ENCODE measurements at places on chromosomes 5 and 9.

- DNase-seq, result no peak
Observed at GRCh38 chr5:96387616-96388015, 45.4 kb downstream of the PCSK1 start.

DNA sequence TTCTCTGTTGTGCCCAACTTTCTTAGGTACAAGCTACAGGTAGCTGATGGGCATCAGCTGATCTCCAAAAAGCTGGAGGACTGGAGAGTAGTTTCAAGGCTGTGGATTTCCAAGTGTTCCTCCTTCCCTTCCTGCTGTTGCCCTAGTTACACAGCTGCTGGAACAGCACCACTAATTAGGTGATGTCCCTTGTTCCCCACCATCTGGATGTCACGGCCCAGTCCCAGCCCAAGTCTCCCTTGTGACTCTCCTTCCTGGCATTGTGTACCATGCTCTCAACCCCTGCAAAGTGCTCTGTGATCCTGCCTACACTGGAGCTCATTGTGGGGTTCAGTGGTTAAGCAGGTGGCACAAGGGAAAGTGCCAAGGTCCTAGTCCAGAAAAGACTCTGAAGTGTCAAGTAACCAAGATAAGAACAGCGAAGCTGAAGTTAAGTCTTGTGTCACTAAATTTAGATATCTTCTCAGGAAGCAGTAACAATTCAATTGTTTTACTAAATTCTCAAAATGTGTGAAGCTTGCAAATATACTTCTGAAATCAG lies 604.5 kb downstream of the ISL1 start:
- no peak for DNase-seq

- DNase-seq, result no peak
Observed at GRCh38 chr5:30960036-30960435, 233.4 kb upstream of the CDH6 start.

DNA sequence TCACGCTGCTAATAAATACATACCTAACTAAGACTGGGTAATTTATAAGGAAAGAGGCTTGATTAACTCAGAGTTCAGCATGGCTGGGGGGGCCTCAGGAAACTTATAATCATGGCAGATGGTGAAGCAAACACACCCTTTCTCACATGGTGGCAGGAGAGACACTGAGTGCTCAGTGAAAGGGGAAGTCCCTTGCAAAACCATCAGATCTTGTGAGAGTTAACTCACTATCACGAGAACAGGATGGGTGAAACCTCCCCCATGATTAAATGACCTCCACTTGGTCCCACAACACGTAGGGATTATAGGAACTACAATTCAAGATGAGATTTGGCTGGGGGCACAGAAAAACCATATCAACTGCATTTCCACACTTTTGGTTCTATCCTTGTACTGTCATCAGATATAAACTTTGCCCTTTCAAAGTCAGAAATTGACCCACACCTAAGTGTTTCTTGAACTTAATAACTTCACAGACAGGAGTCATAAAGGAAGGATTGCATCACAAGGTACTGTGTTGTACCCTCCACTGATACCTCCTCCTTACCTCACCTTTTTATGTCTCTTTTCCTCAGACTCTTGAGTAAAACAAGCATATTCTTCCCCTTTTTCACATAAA lies 319.1 kb upstream of the PIK3R1 start:
- DNase-seq, result no peak

- no peak for DNase-seq
Observed at GRCh38 chr9:134422301-134423090, 96.2 kb downstream of the RXRA start.

GRCh38 chr9:104960662-104961061 lies 32.7 kb upstream of the ABCA1 start:
- DNase-seq, result no peak

DNA sequence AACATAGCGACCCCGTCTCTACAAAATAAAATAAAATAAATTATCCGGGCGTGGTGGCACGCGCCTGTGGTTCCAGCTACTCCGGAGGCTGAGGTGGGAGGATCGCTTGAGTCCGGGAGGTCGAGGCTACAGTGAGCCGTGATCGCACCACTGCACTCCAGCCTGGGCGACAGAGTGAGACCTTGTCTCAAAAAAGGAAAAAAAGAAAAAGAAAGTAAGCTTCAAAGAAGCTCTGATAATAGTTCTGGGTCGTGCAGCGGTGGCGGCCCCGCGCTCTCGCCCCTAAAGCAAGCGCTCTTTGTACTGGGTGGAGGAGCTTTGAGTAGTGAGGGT lies 6.8 kb downstream of the TLX3 start:
- no peak for DNase-seq

DNA sequence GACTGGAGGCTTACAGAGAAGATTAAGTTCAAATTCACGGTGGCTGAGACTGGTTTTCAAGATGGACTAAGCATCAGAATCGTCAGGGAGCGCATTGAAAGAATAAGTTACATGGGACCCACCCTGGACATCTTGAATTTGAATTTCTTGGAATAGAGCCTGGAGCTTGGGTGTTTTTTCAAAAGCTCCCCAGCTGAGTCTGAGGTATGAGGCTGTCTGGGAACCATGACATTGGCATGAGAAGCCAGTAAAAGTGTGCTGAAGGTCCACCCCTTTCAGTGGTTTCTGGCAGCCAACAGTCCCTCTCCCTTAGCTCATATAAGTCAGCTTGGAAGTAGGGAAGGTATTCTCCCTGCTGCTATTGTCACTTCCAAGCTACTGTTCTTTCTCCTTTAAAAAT lies 97.8 kb downstream of the MAST4 start:
- no peak for DNase-seq

DNA sequence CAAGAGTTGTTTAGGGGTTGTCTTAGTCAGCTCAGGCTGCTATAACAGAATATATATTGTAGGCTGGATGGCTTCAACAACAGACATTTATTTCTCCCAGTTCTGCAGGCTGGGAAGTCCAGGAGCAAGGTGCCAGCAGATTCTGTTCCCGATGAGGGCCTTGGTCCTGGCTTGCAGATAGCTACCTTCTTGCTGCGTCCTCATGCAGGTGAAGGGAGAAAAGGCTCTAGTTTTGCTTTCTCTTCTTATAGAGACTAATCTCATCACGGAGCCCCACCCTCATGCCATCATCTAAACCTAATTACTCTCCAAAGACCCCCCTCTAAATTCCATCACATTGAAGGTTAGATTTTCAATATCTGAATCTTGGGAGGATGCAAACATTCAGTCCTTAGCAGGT lies 246.0 kb upstream of the ANKRD55 start:
- no peak for DNase-seq

- no peak for DNase-seq
Observed at GRCh38 chr5:163379298-163380155, 57.9 kb upstream of the CCNG1 start.

DNA sequence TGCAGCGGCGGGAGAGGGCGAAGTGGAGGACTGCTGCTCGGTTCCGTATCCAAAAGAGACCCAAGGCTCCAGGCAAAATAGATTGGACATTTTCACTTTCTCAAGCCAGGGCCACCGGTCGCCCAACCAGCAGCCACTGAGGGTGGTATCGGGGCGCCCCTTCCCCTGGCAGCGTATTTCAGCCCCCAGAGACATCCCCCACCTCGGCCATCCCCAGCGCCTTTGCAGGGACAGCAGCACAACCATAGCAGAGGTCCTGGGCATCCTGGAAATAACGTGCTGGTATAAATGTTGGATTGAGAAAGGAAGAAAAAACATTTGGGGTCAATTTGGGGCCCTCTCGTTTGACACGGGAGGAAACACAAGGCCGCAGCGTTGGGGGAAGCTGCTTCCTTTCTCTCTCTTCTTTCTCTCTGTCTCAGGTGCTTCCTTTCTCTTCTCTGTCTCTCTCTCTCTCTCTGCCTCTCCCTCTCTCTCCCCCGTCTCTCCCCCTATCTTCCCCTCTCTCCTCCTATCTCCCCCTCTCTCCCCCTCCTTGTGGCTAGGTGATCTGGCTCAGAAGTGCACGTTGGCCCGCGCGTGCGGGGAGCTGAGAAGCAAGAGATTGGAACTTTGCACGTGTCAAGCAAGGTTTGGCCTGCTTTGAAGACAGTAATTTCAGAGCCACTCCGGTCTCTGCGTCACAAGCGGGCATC lies 624 bp upstream of the RETREG1 start:
- peak; percentile 46 for DNase-seq

- no peak for DNase-seq
Observed at GRCh38 chr5:127040796-127041520, 10.6 kb upstream of the MARCHF3 start.

GRCh38 chr5:56910210-56910965 lies 992 bp downstream of the SETD9 start:
- DNase-seq, result peak; percentile 24

DNA sequence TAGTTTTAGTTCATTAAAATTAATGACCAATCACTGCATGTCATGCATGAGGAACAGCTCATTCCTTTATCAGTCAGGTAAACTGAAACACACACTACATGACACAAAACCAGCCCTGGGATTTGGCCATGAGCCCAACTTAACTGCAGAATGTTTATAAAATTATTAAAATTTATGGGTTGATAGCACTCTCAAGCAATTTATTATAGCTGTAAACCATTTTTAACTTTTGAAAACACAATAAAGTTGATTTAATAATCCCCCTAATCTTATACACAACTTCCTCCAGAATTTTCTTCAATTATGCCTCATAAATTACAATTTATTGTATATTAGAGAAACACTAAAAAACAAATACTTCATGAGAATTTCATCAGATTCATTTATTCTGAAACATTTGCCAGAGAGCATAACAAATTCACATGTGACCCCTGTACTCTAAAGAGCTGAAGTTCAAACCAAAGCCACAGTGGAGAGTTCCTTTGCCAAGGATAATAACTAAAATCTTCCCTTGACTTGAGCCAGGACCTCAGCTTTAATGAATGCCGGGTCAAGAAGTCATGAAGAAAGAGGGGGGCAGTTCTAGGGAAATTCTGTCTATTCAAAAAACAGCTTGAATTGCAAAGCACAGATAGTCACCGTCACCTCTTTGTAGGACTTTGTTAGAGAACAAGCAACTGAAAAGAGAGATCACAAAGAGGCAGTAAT lies 763.7 kb upstream of the GRAMD2B start:
- DNase-seq, result no peak

- no peak for DNase-seq
Observed at GRCh38 chr9:135160862-135161261, 73.4 kb downstream of the OLFM1 start.

DNA sequence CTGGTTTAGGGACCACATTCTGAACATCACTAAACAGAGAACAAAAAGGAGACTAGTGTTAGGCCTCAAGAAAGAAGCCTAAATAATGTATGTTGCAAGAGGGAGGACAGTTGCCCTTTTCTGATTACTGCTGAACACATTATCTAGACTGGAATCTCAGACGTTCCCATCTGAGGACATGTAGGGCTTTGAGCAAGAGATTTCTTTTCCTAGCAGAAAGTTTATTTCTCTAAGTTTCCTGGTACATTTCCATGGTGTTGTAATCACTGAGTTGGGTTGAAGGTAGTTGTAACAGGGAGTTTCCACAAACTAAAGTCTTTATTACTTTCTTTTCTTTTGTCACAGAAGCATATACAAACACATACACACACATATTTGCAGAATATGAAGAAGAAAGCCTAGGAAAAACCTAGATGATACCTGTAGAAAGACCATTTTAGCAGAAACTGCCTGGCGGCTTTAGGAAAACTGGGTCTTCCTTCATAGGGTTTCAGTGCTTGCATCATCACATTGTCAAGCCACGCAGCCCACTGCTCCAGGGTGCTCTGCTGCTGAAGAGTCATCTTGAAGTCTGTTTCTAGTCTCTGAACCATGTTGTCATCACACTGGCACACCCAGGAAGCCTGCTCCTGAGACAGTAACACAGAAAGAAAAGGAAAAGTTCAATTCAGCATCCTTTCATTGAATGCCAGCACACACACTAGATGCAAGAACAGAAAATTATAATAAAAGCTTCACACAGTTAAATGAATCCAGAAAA lies 269.1 kb downstream of the RFX3 start:
- DNase-seq, result no peak

GRCh38 chr5:112004867-112005622 lies 248.1 kb upstream of the NREP start:
- DNase-seq, result no peak

GRCh38 chr9:90012949-90013348 lies 408.1 kb downstream of the GADD45G start:
- DNase-seq, result no peak

DNA sequence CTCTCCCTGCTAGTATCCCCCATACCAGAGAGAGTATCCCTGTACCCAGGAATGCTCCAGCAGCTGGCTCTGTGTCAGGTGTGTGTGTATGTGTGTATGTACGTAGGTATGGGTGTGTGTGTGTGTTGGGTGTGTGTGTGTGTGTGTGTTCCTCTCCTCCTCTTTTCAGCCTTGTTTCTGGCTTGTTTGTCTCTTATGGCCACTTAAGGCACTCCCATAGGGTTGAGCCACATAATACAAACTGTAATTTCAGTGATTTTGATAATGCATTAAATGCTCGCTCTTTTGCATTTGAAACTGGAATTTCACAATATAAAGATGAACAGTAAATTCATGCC lies 80.8 kb upstream of the SH3PXD2B start:
- DNase-seq, result no peak

DNA sequence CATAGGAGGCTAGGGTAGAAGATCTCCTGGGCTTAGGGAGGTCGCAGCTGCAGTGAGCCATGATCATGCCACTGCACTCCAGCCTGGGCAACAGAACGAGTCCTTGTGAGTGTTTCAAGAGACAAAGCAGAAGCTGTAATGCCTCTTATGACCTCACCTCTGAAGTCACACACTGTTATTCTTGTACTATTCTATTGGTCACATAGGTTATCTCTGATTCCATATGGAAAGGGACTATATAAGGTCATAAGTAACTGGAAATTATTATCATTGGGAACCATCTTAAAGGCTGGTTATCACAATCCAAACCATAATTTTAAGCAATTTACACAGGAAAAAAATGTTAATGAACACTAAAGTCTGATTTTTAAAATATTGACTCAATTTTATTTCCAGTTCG lies 17.9 kb upstream of the AFF4 start:
- no peak for DNase-seq

GRCh38 chr9:135378751-135379150 lies 100.8 kb upstream of the PPP1R26 start:
- DNase-seq, result no peak
